ENCODE measurements at places on chromosomes 11 and 22. TPM values are rescaled to one million over a fixed set of nuclear protein-coding genes. Genes with fewer than 3 reads are reported as not detected.

The BCR gene
- 48.0 TPM for total RNA-seq

The DNHD1 gene
- 6.5 TPM for total RNA-seq

The MUC6 gene
- total RNA-seq, result not detected

The NKAPD1 gene
- 39.0 TPM for total RNA-seq

The DBX1 gene
- total RNA-seq, result not detected

The VPS51 gene
- total RNA-seq, result 125 TPM

The ARRB1 gene
- 80.3 TPM for total RNA-seq

The BATF2 gene
- total RNA-seq, result not detected

The TRIM29 gene
- total RNA-seq, result 0.46 TPM

The MS4A12 gene
- total RNA-seq, result not detected

The LIMK2 gene
- total RNA-seq, result 38.5 TPM

The TPBGL gene
- total RNA-seq, result 0.46 TPM

The MPEG1 gene
- total RNA-seq, result 3.0 TPM

The OR2D2 gene
- 1.4 TPM for total RNA-seq

The MMP12 gene
- not detected for total RNA-seq

The LIF gene
- total RNA-seq, result not detected

The BIK gene
- 0.46 TPM for total RNA-seq

The MPPED2 gene
- total RNA-seq, result 84.9 TPM

The OSBPL5 gene
- 26.3 TPM for total RNA-seq

The OR2AT4 gene
- total RNA-seq, result not detected

The KDM4E gene
- not detected for total RNA-seq

The RSF1 gene
- 123 TPM for total RNA-seq

The CFAP300 gene
- 6.7 TPM for total RNA-seq

The RASD2 gene
- 6.0 TPM for total RNA-seq

The APOBEC3G gene
- total RNA-seq, result 1.6 TPM

The TSPAN18 gene
- 13.6 TPM for total RNA-seq

The STK33 gene
- total RNA-seq, result 22.6 TPM

The SEC14L6 gene
- 2.1 TPM for total RNA-seq

The THY1 gene
- total RNA-seq, result 60.9 TPM

The P2RY2 gene
- total RNA-seq, result not detected

The UPK3A gene
- not detected for total RNA-seq

Measured in diencephalon (tissue), 1 donor.